Stimulated activated CD4-positive, alpha-beta T cell treated with anti-CD3 and anti-CD28 coated beads, Interleukin-1b, Interleukin-23, amount 100 ng/mL, for 24 hours (primary cell): ENCODE measurements at places on chromosomes 5 and 9.

DNA sequence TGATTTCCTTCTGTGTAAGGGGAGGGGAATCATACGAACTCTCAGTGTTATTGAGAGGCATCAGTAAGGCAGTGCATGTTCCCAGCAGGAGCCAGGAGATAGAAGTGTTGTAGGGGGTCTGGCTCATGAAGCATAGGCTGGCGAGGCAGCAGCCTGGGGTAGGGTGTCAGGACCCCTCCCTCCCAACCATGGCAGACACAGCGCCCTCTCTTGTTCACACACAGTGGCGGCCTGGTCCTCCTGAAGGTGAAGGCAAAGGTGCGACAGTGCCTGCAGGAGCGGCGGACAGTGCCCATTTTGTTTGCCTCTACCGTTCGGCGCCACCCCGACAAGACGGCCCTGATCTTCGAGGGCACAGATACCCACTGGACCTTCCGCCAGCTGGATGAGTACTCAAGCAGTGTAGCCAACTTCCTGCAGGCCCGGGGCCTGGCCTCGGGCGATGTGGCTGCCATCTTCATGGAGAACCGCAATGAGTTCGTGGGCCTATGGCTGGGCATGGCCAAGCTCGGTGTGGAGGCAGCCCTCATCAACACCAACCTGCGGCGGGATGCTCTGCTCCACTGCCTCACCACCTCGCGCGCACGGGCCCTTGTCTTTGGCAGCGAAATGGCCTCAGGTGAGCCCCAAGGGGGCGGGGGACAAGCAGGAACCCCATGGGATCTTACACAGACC lies 4.7 kb downstream of the SLC27A4 start:
- DNase-seq = no peak

GRCh38 chr5:155088811-155089210 lies 75.3 kb downstream of the KIF4B start:
- no peak for DNase-seq

GRCh38 chr9:106500171-106500570 lies 362.8 kb upstream of the ZNF462 start:
- DNase-seq = no peak

GRCh38 chr9:4970970-4971641 lies 14.0 kb upstream of the JAK2 start:
- peak; percentile 46 for DNase-seq

DNA sequence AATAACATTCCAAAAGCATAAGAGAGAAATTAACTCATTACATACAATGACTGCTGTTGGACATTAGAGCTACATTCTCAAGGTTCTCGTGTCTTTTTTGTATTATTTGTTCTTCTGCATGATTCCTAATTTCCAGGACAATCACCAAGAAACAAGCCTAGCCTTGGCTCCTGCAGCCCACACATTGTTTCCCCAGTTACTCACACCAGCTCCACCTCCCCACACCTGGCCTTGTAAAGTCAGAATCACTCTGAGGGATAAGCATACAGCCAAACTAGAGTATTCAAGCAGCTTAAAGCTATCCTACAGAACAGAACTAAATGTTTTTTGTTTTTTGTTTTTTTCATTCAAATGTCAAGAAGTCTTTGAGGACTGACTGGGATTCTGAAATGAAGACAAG lies 189.2 kb downstream of the HINT1 start:
- no peak for DNase-seq

DNA sequence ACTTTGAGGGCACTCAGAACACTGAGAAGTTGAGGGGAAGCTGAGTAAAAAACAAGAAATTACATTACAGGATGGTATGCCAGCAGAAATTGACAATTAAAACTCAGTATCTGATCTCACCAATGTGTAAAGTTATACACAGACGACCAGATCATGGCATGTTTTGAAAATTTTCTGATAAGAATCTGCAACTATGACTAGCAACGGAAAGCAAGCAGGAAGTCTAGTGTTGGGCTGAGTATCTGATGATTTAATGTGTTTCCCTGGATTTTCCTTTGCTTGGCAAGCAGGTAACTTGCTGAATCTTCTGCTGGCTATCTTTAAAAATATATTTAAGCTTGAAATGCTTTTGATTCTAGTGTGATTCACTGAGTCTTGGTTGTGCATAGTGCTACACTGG lies 5.2 kb upstream of the GCNT4 start:
- no peak for DNase-seq

- no peak for DNase-seq
Measured at GRCh38 chr9:111350556-111350955, 20.5 kb upstream of the OR2K2 start.

DNA sequence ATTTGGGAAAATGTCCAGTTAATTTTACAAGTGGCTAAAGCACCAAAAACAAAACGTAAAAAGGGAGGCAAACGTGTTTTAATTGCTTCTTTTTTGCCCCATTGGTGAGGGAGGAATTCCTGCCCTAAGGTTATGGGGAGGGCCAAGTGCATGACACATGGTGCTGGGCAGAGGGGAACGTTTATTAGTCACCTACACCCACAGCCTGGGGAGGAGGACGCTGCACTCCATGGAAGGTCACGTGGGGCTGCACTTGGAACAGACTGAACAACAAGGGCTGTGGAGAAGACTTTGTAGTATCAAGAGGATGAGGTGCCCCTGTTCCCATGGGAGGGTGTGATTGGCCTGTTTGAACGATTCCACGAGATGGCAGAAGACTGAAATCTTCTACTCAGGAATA lies 13.7 kb upstream of the ADAMTS16 start:
- DNase-seq = no peak

- no peak for DNase-seq
Measured at GRCh38 chr5:76947082-76947503, 5.8 kb upstream of the CRHBP start.

DNA sequence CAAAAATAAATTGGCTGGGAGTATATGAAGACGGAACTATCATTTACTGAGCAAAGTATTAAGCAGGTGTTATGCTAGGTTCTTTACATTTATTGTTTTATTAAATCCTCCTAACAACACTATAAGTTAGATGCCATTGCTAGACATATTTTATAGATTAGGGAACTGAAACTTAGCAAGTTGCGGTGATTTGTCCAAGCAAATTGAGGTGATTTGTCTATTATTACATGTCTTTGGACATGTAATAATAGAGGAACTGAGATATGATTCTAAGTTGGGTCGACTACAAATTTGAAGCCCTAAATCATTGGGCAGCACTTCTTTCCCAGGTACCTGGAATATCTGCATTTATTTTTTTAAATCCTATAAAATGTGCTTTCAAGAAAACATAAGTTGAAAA lies 429.9 kb downstream of the GABRG2 start:
- DNase-seq = no peak

GRCh38 chr5:169550227-169550626 lies 33.3 kb upstream of the SPDL1 start:
- no peak for DNase-seq

GRCh38 chr5:173496129-173496882 lies 120.1 kb downstream of the BOD1 start:
- DNase-seq = no peak

- DNase-seq = no peak
Measured at GRCh38 chr9:91761362-91761761, 188.7 kb downstream of the ROR2 start.

DNA sequence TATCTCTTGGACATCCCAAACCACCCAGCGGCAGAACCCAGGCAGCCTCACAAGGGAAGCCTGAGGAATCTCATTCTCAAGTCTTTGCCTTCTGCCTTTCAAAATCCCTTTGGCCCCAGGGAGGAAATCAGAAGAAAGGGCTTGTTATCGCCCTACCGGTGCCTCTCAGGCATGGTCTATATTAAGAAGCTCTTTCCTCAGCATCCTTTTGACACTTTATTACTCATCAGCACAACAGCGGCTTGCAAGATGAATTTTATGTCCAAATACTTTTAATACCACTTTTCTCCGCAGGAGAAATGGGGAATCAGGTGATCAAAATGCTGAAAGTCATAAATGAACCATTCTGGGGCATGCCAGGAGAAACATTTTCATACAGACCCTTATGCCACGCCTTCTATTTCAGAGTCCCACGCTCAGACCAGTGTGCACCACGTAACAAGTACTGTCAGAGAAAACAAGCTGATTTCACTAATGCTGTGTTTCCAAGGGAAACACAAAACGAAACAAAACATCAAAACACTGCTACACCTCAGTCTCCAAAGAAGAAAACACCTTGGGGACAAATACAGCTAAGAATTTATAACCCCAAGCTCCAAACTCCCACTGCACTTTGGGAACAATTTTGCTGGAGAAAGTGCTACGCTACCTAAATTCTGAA lies 30.0 kb downstream of the RAPGEF1 start:
- no peak for DNase-seq
